ENCODE measurements at places on chromosomes 6 and 20. TPM values are rescaled to one million over a fixed set of nuclear protein-coding genes. Genes with fewer than 3 reads are reported as not detected.
A peak's percentile ranks its signal among the peaks of the same experiment; 100 is the strongest.

DNA sequence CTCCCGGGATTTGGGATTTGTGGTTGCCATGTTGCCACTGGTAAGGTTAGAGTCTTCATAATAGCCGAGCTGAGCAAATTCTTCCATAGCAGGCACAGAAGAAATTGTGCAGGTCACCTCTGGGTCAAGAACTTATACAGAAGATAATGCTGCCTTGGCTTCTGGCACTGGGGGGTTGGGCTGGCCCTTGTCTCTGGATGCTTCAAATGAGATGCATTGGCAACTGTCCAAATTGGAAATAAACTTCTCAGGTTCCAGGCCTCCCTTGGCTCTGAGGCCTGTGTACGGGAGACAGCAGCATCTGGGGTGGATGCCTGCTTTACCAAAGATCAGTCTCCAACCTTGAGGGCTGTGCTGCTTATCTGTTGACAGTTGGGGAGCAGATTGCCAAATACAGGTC is 26.2 kb downstream of the MYO6 start:
- no peak for DNase-seq

DNA sequence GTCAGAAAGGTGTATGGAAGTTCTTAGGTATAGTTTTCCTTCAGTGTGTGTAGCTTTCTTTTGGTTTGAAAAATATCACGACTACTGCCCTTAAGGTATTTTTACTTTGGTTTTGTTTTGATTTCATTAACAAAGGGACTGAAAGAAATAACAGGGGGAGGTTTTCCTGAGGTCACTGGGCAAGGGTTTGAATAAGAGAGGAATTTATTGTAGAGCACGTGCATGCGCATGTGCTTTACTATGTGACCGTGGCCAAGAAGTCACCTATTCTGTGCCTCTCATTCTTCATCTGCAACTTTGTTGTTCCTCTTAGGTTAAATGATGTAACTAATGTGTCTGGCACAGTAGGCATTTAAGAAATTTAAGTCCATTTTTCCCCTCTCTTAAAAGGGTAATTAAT is 4.1 kb upstream of the MAN1A1 start:
- no peak for DNase-seq

GRCh38 chr6:31878726-31879125 is at the start of gene SLC44A4:
Gene SLC44A4, minus strand, starts transcription at chr6:31878997. Its CDS starts 17 bp downstream, at chr6:31878980.
- DNase-seq: no peak

DNA sequence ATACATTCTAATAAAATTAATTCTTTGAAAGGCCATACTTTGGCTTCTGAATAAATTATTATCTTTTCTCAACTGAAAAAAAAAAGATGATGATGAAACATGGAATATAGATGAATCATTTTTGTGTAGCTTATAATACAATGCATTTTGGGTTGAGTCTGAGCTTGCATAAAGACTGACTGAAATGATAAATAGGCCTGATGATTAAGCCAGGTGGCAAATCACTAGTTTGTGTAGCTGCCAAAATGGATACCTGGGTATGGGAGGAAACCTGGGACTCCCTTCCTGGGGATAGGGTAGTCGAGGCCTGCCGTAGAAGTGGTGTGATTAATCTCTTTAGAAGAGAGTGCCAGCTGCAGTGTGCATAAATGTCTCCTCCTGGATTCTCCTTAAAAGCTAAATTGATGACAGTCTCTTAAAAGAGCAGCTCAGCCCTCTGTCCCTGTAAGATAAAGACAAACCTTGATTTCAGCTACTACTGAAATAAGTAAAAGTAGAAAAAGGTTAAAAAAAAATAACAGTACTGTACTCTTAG is 275.1 kb downstream of the GRIK2 start:
- no peak for DNase-seq

- DNase-seq: no peak
Observed at GRCh38 chr6:170041526-170041925, 249.4 kb downstream of the DLL1 start.

GRCh38 chr20:20869161-20869775 is 156.8 kb upstream of the RALGAPA2 start:
- DNase-seq: no peak

DNA sequence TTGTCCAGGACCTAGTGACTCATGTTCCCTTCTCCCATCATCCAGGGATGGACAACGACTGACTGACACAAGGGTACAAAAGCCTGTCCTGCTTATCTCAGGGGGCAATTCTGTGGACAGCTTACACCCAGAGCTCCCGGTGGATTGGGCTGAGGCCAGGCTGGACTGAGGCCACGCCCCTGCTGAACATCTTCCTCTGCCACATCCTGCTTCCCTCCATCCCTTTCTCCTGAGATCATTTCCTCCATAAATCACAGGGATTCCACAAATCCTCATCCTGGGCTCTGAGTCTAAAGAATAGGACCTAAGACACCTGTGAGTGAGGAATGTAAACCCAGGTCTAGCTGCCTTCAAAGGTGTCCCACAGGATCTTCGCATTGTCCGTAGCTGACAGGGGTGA is 30.4 kb upstream of the RNF24 start:
- no peak for DNase-seq

GRCh38 chr6:137051790-137052472 is 7.2 kb upstream of the IL20RA start:
- DNase-seq: no peak

- DNase-seq: no peak
Observed at GRCh38 chr6:11445146-11445545, 92.4 kb upstream of the TMEM170B start.

- no peak for DNase-seq
Observed at GRCh38 chr6:29051680-29052079, 6.7 kb upstream of the OR2W1 start.

- no peak for DNase-seq
Observed at GRCh38 chr6:112690497-112691202, 343.5 kb downstream of the RFPL4B start.

DNA sequence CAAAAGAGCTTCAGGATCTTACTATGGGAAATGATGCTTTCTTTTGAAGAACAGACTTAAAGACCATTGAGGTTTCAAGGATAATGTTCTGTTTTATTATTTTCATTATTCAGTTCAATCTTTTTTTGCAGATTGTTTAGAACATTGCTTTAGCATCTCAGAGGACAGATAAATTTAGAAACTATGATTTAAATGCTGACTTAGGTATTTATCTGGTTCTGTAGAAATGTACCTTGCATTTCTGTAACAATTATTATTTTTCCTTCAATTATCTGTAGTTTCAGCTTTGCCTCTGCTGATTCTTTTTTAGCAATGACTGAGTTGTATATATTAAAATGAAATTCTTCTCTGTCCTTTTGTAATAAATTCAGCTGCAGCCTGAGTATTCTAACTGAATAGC is 205.4 kb upstream of the PCSK2 start:
- DNase-seq: no peak

DNA sequence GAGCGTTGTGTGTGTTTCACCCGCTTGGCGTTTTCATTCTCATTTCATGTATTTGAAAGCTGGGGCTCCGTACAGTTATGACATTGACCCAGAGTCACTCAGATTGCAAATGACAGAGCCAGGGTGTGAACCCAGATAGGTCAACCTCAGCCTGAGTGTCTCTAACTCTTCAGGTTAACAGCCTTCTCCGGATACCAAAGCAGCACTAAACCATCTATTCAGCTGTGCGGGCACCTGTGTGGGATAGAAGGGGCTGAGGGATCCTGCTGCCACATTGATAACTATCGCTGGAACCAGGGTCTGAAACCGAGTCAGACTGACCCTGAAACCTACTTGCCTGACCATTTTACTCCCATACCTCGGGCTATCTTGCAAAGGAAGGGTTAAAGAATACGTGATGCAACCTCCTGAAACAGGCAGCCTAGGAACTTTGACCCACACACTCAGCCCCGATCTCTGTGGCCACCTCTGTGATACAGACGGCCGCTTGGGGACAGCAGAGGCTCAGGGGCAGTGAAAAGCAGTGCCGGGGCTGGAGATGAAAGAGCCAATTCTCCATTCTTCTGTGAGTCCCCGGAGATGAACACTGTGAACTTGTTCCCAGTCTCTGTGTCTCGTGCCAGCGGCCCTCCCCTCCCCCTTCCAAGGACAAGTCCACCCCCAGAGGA is 233.5 kb upstream of the QKI start:
- peak; percentile 73 for DNase-seq

- no peak for DNase-seq
Observed at GRCh38 chr6:4586469-4586859, 189.7 kb upstream of the CDYL start.

The SEC23B gene
- total RNA-seq: 38.1 TPM

- DNase-seq: no peak
Observed at GRCh38 chr6:106347219-106347618, 13.3 kb upstream of the CRYBG1 start.

GRCh38 chr6:24441599-24441904 is 38.8 kb downstream of the MRS2 start:
- no peak for DNase-seq

GRCh38 chr6:147742440-147742839 is 233.9 kb downstream of the SAMD5 start:
- no peak for DNase-seq

DNA sequence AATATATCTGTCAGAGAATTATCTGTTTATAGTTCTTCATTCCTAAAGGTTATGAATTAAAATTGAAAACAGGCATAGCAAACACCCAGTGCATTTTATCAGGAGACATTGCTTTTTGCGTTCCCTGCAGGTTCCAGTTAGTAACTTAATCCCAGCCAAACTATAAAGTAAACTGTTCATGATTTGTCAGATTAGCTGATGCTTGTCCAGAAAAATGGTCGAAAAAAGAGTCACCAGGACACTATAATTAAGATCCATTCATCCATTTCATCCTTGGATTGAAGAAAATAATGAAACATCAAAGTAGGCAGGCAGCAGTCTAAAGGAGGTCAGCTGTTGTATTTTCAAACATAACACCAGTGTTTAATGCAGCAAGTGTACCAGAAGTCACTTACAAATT is 75.9 kb downstream of the EPHA7 start:
- DNase-seq: no peak

- no peak for DNase-seq
Observed at GRCh38 chr20:62778601-62779416, 17.5 kb upstream of the MRGBP start.

GRCh38 chr6:130671577-130671976 is 155.6 kb upstream of the SMLR1 start:
- DNase-seq: no peak
